WTC11 (cell line): ENCODE measurements at places on chromosomes 3 and 15.

- no peak for DNase-seq
These were observed 80.9 kb downstream of the TNIK start for GRCh38 chr3:171379281-171379680.

DNA sequence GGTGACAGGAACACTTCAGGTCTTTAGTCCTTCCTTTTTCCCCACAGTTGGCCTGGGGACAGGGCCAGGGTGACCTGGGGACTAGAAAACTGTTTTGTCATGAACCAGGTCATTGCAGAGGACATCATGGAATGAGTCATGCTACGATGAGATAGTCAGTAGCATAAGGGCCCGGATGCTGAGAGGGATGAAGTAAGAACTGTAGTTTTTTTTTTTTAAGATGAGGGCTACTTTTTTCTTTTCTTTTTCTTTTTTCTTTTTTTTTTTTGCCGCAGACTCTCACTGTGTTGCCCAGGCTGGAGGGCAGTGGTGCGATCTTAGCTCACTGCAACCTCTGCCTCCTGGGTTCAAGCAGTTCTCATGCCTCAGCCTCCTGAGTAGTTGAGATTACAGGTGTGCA, 8.0 kb downstream of the MAP2K5 start:
- DNase-seq: no peak

DNA sequence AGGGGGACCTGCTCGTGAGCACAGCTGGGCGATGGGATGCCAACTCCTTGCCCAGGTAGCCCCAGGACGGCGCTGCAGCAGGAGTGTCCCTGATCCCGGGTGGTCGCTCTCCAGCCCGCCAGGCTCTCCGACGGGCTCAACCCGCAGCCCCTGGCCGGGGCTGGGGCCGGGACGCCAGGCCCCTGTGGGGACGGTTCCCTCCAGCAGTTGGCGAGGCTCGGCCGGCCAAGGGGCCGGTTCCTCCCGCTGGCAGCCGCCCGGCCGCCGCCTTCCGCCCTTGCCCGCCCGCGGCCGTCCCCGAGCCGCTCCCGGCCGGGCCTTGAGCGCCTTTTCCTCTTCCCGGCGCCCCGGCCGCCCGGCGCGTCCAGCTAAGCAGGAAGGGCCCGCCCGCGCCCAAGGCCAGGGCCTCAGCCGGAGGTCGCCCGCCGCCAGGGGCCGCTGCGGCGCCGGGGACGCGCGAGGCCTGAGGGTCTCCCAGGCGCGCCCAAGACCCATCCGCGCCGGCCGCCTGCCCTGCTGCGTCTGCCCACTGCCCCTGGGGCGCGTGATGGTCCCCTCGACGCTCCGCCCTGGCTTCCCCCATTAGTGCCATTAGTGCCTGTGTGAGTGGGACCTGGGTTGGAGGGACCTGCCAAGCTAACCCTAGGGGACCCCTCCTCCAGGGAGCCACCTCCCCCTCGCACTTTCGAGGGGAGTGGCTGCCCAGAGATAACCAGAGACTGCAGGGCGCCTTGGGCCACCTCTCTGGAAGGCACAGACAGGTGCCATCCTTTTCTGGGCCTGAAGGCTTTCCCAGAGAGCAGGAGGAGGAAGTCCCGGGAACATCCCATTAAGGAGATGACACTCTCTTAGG, 106.4 kb downstream of the FBLN2 start:
- peak; percentile 78 for DNase-seq

- DNase-seq: peak; percentile 17
These were observed 225.6 kb downstream of the TIGIT start for GRCh38 chr3:114519415-114519814.

- no peak for DNase-seq
These were observed 8.5 kb upstream of the USP3 start for GRCh38 chr15:63495780-63496488.

DNA sequence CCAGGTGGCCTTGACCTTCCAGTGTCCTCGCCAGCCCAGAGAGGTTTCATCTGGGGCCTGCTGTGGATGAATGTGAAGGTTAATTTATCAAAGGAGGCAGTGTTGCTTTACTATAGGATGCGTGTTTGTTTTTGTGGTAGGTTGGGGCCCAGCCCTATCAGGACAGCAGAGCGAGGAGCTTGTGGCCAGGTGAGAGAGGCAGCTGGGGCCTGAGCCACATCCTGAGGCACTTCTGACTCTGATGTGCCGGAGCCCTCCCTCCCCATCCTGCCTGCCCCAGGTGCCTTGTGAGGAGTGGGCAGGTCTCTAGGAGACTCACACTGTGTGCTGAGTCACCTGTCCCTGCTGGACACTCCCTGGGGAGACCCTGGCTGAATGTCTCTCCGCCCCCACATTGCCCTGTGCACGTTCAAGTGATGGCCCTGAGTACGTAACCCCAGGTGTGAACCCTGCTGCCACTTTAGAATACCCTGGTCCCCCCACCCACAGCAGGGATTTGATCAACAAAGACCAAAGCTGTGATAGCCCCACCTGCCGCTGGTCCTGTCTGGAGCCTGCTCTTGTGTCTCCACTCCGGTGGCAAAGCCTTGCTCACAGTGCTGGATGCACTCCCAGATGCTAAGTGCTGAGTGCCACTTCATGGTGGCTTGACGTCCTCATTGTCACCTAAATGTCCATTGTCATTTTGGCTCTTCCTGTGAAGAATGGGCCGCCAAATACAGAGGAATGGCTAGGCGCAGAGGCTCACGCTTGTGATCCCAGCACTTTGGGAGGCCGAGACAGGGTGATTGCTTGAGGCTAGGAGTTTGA, 16.0 kb downstream of the FBLN2 start:
- no peak for DNase-seq

DNA sequence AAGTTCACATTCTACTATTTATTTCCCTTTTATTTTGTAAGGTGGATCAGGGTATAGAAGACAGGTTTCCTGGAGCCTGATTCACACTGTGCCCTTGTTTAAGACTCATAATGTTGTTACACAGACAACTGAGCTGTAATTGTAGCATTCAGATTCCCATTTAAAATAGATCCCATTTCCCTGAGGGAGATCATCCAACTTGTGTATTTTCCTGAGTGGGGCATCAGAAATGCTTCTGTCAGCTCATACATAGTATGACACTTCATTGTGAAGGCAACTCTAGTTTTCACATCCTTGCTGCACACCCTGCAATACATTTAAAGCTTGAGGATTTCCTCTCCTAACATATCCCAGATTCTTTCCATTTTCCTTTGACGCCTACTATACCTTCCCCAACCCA, 659.7 kb downstream of the GRM7 start:
- DNase-seq: no peak

DNA sequence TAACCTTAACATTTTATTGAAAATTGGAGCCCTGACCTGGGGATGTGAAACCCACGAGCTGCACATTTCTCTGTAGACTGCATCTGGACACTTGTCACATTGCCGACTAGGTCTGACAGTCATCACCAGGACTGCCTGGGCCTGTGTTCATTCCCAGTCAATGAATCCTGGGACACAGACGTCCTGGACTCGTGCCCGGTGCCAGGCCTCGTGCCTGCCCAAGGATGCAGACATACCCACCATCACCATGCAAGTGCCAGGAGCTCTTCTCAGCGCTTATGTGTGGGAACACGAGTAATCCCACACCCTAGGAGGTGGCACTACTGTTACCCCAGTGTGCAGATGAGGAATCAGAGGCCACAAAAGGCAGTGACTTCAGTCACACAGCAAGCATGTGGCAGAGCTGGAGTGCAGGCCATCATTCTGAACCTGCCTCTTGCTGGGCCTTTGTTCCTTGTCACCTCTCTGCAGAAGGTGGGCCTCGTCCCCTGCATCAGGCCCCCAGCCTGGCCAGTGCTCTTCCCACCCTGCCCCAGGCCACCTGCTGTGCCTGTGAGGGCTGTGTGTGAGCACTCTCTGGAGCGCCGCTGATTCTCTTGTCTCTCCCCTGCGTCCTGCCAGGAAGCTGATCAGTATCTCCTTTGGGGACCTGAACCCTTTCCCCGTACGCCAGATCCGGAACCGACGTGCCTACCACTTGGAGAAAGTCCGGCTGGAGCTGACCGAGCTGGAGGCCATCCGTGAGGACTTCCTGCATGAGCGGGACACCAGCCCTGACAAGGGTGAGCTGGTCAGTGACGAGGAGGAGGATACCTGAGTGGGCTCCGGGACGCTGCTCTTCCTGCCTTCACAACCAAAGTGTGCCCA, 58.5 kb downstream of the ADAMTS7 start:
- no peak for DNase-seq

DNA sequence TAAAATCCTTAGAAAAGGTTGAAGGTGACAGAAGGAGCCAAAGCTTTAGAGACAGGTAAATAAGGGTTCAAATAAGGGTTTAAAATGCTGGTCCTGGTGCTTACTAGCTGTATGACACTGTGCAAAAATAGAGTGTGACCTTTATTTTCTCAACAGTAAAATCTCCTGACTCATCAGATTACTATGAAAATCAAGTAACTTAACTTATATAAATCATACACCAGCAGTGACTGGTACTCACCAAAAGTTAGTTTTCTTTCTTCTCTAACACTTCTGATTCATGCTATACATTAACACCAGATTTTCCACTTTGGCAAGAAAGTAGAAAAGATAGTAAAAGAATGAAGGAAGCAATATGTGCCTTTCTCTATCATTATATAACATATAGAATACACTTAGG, 205.9 kb upstream of the GBE1 start:
- DNase-seq: no peak

DNA sequence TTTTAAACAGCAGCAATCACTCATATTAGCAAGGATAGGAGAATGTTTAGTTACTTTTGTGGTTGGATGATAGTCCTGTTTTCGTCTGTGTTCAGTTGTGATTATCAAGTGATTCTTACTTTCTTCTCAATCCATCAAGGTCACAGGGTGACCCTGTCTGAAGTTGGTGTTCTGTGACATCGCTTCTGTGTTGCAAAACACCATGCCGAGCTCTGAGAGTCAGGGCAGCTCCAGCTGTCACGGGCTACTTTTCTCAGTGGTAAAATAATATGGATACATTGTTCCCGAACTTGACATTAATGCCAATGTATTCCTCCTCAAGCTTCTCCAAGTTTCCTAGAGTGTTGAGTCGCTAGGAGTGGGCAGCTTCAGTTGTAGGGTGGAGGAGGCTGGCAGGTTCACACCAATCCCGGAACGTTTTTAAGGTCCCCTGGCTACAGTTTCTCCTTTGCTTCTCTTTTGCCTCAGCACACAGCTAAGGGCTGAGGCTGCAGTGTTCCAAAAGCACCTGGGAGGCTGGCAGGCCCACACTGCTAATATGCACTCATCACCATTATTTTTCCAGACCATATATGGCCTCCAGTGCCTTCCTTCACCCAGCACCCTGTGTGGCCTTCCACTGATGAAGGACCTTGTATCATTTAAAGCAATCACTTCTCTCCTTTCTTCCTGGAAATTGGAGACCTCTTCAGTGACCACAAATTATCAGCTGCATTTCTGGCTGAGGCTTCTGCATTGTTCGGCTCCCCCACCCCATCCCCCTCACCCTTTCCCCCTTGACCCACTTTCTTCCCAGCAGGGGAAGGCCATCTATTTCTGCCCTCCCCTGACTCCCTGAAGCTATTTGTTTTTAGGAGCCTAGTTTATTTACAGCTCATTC, 25.8 kb downstream of the COLQ start:
- DNase-seq: no peak

GRCh38 chr15:83276661-83277060, 7.8 kb downstream of the BNC1 start:
- DNase-seq: no peak

GRCh38 chr3:150237490-150237889, 170.6 kb upstream of the TSC22D2 start:
- DNase-seq: no peak

DNA sequence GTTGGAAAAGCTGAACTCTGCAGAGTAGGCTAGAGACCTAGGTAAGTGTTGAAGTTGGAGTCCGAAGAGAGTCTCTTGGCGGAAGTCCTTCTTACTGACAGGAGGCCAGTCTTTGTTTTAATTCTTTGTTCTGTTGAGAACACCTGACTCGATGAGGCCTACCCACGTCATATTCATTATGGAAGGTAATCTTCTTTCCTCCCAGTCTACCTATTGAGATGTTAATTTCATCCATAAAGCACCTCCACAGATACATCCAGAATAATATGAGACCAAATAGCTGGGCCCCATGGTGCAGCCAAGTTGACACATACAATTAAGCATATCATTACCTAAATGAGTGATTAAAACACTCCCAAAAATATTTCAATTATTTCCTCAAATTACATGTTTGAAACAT, 515.5 kb downstream of the CADM2 start:
- DNase-seq: no peak
